ENCODE measurements at places on chromosomes 16 and 17.

- no peak for DNase-seq
Observed at GRCh38 chr17:5509482-5509881, 23.1 kb downstream of the MIS12 start.

GRCh38 chr16:83350481-83350880 is 457.3 kb upstream of the HSBP1 start:
- peak; percentile 64 for DNase-seq

DNA sequence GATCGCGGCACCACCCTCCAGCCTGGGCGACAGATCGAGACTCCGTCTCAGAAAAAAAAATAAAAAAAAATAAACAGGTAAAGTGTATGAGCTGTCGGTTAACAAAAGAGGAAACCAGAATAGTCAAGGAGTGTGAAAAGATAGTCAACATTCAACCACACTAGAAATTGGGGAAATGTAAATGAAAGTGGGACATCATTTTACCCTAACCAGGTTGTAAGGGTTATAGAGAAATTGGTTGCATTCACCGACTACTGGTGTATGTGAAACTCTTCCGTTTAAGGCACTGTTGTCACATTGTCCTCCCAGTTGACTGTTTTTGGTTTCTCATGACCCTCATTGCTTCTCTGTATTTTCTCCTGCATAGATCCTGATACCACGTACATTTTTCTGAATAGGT is 62.8 kb downstream of the RABEP1 start:
- no peak for DNase-seq

DNA sequence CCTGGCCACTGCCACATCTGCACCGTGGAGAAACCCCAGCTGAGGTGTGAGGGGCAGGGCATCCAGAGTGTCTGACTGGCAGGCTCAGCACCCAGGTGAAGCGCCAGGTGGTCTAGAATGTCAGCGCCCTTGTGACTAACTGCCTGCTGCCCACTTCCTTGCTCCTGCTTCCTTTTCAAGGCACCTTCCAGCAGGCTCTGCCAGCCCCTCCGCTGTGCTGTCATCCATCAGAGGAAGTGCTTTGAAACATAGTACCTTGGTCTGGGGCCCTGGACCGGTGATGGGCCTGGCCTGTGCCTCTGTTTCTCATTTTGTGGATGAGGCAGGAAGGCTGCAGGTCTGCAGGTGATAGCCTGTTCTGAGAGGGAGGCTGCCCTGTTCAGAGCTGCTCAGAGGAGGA is 5.5 kb downstream of the SPNS2 start:
- no peak for DNase-seq

DNA sequence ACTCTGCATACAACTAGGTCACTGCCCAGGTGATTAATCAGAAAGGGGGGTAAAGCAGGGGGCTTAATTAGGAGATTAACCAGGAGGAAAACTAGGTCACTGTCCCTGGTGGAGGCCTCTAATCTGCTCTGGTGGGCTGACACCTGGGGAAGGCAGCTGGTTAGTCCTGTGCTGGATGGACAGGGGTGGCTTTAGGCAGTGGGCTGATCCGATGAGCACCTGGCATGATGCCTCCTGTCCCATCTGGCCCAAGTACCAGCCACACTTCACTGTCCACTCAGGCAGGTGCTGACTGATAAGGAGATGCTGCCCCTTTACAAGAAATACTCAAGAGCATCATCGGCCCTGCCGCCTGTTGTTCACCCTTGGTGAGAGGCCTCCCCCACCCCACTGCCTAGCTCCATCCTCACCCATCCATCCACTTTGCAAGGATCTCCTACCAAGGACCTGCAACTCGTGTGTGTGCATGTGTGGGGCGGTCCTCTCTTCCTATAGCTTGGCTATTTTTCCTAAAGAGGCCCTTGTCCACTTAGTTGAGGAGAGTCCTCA is 13.8 kb upstream of the RCVRN start:
- no peak for DNase-seq

DNA sequence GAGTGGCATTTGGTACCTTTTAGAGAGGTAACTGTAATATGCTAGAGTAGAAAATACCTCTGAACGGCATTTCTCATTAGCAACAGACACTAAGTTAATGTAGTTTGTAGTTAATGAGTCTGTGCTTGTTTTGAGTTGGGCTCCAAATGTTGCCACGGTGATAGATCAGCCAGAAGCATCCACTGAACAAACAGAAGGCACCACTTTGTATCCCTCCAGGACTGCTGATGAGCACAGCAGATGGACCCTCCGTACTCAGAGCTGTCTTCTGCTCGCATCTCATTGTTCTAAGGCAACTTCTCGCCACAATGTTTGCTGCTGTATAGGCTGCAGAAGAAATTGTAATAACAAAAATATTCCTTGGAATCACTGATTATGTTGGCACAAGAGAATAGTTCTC is 56.1 kb downstream of the TNRC6C start:
- DNase-seq: no peak

All from psoas muscle (tissue), 8 donors.